ENCODE measurements at places on chromosomes 3 and 15.

DNA sequence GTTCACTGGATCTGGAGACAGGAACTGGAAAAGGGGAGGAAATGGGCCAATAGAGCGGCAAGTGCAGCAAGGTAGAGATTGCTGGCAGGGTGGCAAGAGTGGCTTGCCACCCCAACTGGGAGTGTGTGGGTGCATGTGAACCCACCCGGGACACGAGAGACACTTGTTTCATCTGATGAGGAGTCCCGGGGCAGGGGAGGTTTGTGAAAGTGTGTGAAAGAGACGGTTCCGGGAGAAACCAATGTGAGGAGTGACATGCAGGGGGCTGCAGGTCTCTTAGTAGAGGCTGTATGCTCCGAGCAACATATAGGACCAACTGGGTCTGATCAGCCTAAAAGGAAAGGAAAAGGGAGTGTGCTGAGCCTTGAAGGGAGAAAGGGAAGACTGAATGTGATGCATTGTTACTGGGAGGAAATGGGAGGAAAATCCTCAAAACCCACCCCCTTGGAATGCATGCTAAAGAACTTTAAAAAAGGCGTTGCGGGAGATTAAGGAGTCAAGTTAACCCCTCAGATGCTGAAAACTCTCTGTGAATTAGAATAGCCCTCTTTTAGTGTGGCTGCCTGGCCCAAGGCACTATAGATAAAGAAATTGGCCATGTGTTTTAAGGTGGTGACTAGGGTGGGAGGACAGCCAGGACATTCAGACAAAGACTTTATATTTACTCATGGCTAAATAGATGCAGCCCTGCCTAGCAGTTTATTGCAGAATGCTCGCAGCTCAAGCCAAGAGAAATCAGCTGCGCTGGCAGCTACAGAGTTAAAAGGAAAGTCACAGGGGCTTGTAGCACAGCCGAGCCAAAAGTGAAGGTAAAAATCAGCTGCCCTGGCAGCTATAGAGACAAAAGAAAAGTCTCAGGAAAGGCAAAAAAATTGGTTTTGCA lies 9.1 kb upstream of the SLC9C1 start:
- DNase-seq: peak; percentile 11

- DNase-seq: no peak
Measured at GRCh38 chr15:46091860-46092450, 457.1 kb downstream of the SQOR start.

GRCh38 chr15:67746450-67746849 lies 78.9 kb upstream of the SKOR1 start:
- DNase-seq: no peak

DNA sequence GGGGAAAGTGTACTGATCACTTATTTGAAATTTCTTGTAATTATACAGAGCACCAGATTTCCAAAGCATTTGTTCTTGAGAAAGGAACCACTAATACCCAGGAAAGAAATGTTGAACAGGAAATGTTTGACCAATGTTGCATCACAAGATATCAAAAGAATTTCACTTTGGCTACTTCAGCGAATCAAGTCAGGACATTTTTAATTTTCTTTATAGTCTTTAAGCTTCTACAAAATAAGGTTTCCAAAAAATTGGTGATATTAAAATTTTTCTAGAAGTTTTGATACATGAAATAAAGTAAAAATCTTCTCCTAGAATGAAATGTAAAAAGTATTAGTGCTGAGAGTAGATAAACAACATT lies 421.9 kb downstream of the MECOM start:
- DNase-seq: no peak

GRCh38 chr15:99095626-99096025 lies 9.3 kb upstream of the SYNM start:
- DNase-seq: no peak

DNA sequence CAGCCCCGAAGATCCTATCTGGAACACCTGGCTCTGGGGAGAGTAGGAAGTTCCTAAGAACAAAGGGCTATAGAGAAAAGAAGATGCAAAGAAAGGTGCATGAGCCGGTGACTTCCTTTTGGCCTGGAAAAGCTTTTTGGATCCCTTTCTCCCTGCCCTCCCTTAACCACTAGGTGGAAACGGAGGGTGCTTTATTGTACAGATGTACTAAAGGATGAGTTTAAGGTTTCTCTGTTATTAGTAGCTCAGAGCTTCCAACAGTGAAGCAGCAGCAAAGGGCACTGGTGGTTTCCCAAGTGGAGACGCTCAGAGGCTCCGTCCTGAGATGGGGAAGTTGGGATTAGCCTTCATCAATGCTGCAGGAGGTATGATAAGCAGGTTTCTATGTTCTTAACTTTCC lies 5.9 kb upstream of the ADGRG7 start:
- peak; percentile 14 for DNase-seq

DNA sequence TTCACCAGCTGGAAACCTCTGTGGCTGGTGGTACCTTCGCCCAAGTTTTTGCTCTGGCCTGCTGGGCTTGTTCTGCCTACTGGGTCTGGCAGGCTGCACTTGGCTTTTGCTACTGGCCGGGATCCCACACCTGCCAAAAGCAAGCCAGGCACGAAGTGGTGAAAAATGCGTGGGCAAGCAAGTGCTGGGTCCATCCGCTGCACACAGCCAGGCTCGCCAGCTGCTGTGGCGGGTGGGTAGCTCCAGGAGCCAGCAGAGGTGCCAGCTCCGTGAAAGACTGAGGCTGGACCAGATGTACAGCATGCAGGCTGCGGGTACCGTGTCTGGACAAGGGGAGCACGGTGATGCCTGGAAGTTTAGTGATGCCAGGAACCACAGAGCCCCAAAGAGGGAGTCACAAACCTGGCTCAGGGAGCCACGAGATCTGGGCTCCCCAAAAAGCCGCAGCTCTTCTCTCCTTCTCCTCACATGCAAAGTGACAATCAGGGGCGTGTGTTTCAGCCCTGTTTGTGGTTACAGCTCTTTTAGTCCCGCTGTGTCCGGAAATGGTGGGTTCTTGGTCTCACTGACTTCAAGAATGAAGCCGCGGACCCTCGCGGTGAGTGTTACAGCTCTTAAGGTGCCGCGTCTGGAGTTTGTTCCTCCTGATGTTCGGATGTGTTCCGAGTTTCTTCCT lies 1455.6 kb upstream of the GBE1 start:
- no peak for DNase-seq

DNA sequence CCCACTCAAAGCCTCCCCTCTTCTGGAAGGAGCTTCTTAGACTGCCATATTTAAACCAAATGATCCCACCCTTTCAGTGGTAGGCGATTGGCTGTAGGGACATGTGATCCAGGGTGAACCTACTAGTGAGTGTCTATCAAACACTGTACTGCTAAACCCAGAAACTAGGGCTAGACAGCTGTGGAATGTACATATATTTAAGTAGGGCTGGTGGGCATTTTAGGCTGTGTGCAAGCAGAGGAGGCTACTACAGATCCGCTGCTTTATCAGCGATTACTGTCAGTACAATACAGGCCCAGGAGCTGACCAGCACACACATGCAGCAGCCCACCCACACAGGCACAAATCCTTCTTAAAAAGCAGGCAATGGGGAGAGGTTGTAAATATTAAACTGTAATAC lies 15.4 kb upstream of the LARP6 start:
- DNase-seq: no peak

DNA sequence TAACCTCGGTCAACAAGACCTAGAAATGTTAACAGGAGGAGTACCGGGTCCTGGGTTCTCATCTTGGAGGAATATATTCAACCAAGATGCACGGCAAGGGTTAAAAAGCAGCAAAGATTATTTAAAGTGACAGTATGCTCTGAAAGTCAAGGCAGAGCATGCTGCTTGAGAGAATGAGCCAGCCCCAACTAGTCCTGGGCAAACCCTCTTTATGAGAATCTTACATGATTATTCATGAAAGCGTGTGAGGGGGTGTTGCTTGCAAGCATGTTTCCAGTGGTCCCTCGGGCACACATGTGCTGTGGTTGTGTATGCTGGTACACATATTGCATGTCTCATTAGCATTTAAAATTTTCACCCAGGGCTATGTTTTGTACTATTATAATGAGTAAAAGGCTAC lies 1445.6 kb downstream of the SI start:
- DNase-seq: no peak

- DNase-seq: no peak
Measured at GRCh38 chr15:25381579-25381978, 57.2 kb downstream of the UBE3A start.

DNA sequence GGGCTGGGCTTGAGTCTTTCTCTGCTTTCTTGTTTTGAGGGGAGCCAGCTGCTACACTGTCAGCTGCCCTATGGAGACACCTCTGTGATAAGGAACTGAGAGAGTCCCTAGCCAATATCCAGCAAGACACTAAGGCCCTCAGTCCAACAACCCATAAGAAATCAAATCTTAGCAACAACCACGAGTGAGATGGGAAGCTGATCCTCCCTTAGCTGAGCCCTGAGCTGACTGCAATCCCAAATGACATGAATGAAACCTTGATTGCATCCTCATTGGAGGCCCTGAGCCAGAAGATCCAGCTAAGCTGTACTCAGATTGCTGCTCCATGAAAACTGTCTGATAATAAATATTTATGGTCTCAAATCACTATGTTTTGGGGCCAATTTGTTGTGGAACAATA lies 302.1 kb upstream of the MME start:
- no peak for DNase-seq

GRCh38 chr15:83283813-83284558 lies 478 bp downstream of the BNC1 start:
- peak; percentile 42 for DNase-seq

GRCh38 chr3:108388136-108389132 lies 92.1 kb downstream of the HHLA2 start:
- DNase-seq: peak; percentile 28

GRCh38 chr3:130941793-130942192 lies 47.9 kb downstream of the ATP2C1 start:
- no peak for DNase-seq

GRCh38 chr15:41942886-41943285 lies 29.5 kb downstream of the EHD4 start:
- DNase-seq: no peak

DNA sequence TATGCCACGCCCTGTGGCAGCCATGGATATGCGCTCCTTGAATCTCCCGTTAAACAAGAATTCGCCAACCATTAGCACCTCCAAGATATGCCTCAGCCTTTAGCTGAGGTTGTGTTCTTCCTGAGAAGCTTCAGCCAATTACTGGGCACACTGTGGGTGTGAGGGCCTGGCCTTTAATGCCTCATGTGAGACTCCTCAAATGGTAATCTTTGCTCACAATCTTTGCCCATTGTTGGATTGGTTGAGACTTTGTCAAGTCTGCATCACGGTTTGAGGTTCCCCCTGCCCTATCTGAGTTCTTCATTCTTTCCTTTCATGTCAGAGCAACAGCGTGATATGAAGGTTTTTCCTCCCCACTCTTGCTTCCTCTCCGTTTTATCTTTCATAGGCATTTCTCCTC lies 108.1 kb upstream of the CCDC54 start:
- no peak for DNase-seq

GRCh38 chr15:63749330-63749942 lies 84.3 kb downstream of the HERC1 start:
- no peak for DNase-seq

- peak; percentile 30 for DNase-seq
Measured at GRCh38 chr15:45790325-45790943, 155.6 kb downstream of the SQOR start.

DNA sequence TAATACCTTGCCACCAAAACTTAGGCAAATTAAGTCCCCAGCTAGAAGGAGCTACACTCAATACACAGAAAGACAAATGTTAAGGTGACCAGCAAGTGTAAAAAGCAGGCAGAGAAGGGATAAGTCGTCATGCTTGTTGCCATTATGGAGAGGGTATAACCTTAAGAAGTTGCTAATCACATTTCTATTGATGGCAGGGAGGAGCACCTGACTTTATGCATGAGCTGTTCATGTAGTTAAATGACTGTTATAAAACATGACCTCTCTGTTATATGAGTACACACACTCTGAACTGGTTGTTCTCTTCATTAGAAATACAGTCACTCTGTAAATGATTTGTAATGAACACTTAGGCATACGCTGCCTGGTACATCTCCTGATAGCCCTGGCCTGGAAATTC lies 6.6 kb upstream of the CCNL1 start:
- DNase-seq: no peak

GRCh38 chr3:155748611-155749365 lies 3.9 kb upstream of the PLCH1 start:
- DNase-seq: no peak

DNA sequence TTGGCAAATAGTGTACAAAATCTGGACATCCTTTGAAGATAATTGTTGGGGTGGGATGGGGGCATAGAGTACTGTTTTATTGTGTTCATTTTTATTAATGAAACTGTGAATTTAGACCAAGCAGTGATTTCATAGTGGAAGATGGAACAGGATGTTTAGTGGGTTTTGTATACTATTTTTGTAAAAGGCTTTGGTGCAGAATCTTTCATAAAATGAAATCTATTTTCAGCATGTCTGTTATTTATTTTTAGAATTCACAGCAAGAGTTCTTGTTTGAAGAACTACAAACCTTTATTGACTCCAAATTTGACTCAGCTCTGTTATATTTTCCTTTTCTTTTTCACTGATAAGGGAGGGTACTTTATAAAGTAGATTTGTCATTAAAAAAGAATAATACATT lies 145.4 kb downstream of the AKAP13 start:
- DNase-seq: no peak

DNA sequence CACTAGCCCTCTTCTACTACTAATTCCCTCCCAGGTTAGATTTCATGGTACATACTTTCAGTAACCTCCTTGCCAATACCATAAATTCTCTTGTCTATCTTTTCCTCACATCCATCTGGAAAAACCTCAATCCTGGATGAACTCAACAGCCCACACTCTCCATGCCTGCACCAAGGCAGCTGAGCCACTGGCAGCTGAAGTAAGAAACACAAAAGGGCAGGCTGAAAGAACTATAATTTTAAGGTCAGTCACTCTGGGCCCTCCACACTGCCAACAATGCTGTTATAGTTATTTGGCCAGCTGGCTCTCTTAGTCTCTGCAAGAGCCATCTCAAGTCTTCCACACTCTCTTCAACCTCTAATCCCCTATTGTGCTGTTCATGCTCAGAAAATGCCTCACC lies 15.1 kb upstream of the TIPARP start:
- no peak for DNase-seq

GRCh38 chr15:79028411-79028964 lies 62.1 kb downstream of the RASGRF1 start:
- peak; percentile 75 for DNase-seq

GRCh38 chr3:356952-357351 lies 160.4 kb downstream of the CHL1 start:
- DNase-seq: no peak

- DNase-seq: no peak
Measured at GRCh38 chr3:9153904-9154619, 95.4 kb downstream of the SRGAP3 start.

DNA sequence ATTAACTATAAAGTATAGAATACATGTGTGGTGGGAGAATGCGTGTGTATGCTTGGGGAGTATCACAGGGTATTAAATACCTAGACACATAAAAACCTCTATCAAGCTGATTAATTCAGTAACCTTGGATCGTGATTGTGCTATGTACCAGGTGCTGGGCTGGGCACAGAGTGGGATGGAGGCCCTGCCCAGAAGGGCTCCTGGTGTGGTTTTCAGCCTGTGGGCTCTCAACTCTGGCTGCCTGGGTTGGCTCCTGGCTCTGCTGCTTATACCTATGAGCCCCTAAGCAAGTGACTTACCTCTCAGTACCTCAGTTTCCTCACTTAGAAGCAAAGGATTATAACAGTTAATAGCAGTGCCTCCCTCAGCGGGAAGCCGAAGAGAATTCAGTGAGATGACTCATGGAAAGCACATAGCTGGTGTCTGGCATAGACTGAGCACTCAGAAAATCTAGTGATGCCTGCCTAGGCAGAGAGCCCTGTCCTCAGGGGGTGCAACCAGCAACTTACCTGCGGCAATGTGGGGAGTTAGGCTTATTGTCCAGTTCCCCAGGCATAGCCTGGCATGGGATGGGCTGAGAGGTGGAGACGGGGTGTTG lies 90.6 kb upstream of the MYZAP start:
- DNase-seq: no peak
